ENCODE measurements at places on chromosomes 5 and 9.

DNA sequence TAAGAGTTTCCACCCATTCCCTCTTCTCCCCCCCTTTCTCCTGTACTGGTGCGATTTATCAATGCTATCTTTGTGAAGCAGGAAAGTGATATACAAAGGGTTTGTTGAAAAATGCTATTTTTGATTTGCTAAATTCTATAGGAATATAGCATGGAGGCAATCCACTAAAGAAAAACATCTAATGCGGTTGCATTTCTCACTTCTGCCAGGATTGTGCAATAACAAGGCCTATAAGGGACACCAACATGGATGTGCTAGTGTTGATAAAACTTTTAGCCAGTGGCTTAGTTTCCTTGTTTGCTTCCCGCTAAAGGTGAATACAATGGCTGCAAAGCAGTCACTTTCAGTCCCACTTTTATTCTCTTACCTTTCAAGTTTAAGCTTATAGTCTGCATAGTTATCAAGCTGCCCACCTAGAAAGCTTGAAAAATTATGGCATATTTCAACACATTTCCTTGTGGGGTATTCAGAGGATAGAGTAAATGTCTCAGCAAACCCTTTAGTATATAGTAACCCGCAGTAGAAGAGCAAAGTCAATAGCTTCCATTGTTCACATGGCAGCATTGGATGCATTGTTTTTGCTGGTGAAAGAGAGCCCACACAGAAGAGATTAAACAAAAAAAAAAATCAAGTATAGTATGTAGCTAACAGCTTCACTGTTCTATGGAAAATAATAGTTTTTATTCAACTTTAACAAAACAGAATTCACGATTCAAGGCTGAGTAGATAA is 674.6 kb upstream of the SEMA6A start:
- DNase-seq: no peak

DNA sequence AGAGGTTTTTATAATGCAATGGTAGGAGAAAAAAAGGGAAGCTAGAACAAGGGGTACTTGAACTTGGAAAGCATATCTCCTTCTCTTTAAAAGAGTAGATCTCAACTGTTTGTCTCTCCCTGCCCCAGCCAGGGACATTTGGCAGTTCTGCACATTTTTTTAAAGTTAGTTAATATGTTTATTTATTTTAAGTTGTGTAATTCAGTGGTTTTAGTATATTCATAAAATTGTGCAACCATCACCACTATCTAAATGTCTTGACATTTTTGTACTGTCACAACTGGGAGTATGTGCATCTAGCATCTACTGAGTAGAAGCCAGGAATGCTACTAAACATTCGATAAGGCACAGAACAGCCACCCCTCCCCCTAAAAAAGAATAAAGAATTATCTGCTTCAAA is 103.5 kb upstream of the DPYSL3 start:
- DNase-seq: no peak

DNA sequence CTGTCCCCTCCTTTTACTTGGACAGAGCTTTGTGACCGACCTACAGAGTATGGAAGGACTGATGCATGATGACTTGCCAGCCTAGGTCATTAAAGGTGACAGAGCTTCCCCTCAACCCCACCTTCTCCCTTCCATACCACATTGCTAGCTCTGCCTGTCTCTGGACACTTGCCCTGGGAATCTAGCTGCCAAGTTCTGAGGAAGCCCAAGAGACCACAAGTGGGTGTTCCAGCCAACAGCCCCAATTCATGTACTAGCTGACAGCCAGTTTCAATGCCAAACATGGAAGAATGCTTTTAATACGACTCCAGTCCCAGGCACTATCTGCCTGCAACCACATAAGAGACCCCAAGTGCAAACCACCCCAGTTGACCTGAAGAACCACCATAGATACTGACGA is 477.1 kb downstream of the SPOCK1 start:
- no peak for DNase-seq

GRCh38 chr5:52767766-52768480 is 19.8 kb upstream of the ITGA1 start:
- no peak for DNase-seq

- DNase-seq: no peak
Observed at GRCh38 chr9:33809506-33809905, 7.5 kb upstream of the UBE2R2 start.

DNA sequence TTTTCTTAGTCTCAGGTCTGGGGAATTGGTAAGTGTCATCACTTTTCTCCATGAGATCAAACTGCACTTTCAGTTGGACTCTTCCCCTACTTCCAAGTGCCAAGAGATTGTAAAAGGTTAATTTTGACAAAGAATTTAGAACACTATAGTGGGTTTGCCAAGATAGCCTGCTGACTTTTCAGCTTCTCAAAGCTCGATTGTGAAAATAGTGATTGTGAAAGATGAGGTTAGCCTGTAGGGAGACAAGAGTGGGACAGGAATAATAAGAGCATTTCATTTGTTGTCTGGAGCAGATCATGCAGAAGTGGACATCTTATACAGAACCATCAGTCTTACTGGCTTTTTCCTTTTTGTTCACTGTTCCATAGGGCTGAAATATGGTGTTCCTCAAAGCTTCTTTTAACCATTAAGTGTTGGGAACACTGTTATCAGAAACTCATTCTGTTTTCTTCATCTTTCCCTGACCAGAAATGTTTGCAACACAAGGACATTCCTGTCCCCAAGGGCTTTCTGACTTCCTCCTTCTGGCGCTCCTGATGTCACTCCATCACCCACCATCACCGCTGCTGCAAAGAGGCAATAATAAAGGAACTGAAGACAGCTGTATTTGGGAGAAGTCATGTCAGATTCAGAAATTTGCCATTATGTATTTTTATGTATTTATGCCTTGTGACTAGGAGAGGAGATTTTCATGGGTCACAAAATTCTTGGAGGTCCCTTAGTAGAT is 11.6 kb upstream of the SPTAN1 start:
- no peak for DNase-seq

DNA sequence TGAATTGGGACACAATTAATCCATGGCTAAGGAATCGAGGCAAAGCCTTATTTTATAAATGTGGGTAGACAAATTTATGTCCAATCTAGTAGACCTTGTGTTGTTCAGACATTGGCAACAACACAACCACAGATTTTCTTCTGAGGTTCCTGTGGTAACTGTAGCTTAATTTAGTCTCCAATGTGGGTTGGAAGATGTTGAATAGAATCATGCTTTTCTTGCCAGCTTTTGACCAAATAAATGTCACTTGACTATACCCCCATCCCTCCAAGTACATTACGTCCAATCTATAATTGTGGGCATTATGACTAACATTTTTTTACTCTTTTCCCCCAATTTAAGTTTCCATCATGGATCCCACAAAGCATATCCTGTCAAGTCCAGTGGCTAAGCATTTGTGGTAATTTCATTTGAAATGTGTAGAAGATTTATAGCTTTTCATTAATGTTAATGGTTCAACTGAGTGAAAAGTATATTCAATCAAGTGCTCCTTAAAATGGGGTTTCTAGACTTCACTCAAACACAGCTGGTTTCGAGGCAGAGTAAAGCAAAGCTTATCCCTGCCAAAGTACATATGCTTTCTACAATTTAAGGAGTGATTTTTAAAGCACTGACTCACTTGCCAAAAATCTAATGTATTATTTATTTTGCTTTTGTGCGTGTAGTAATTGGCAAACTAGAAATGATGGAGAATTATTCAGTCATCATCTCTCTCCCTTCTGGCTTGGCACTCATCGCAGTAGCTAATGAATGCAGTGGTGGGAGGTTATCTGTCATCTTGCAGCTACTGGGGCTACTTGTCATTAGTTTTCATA is 141.8 kb downstream of the FAM174A start:
- peak; percentile 2 for DNase-seq

- no peak for DNase-seq
Observed at GRCh38 chr9:92756792-92757191, 7.8 kb downstream of the BICD2 start.
